PC-9 (cell line): ENCODE measurements at places on chromosomes 6 and 20. TPM values are rescaled to one million over a fixed set of nuclear protein-coding genes. Genes with fewer than 3 reads are reported as not detected.
A peak's percentile ranks its signal among the peaks of the same experiment; 100 is the strongest.

TENT5A gene
- total RNA-seq: 2.0 and 2.2 TPM in 2 replicates

SRC gene
- 56.8 and 58.4 TPM in 2 replicates for total RNA-seq

APCDD1L gene
- total RNA-seq: 2.4 and 3.0 TPM in 2 replicates

PHACTR1 gene
- total RNA-seq: not detected in 2 replicates

RAET1L gene
- 1.2 and 2.8 TPM in 2 replicates for total RNA-seq

MRAP2 gene
- not detected in 2 replicates for total RNA-seq

C20orf96 gene
- total RNA-seq: 20.7 and 25.7 TPM in 2 replicates

RNF217 gene
- total RNA-seq: 38.3 and 42.3 TPM in 2 replicates

TBXT gene
- not detected in 2 replicates for total RNA-seq

- H3K4me1 ChIP-seq: peaks cover 14% of the 10 kb centered on the region
- H3K27me3 ChIP-seq: no peaks in the 10 kb centered on the region
- H3K36me3 ChIP-seq: no peaks in the 10 kb centered on the region
- no peak overlapping the region for H3K4me3 ChIP-seq
Observed at GRCh38 chr6:72787391-72788031, 165.6 kb downstream of the KCNQ5 start.

DNA sequence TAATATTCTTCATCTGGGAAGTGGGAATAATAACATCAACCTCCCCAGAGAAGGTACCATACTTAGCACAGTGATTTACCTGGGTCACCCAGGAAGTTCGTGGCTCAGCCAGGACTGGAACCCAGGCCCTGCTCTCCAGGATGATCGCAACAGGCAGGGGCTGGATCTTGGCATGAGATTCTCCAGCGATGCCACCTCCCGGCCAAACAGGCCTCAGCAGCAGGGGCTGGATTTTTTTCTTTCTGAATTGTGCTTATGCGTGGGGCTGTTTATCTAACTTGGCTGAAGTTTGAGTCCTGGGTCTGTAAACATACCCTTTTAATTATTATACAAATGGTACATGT is 129.5 kb upstream of the PTPN1 start:
- no peak overlapping the region for H3K27ac ChIP-seq
- no peaks in the 10 kb centered on the region for H3K36me3 ChIP-seq
- peaks cover 44% of the 10 kb centered on the region for H3K4me1 ChIP-seq
- H3K4me3 ChIP-seq: no peak overlapping the region

DNA sequence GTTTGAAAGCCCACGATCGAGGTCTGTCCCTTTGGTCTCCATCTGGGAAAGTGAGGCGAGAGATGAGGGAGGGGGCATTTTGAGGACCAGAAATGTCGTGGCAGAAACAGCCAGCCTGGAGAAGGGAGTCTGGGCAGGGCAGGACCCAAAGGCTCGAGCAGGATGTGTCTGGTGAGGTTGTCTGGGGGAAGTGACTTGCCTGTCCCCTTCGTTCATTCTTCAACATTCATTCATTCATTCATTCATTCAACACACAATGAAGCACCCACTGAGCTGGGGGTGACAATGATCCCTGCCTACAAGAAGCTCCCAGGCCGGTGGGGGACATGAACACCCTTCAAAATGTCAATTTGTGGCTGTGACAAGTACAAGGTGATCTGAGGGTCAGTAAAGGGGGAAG is 80.5 kb downstream of the CEBPB start:
- no peak overlapping the region for H3K27ac ChIP-seq
- H3K4me3 ChIP-seq: no peak overlapping the region
- no peaks in the 10 kb centered on the region for H3K27me3 ChIP-seq
- H3K4me1 ChIP-seq: peaks cover 40% of the 10 kb centered on the region

GRCh38 chr6:139987091-139987490 is 612.6 kb upstream of the CITED2 start:
- peaks cover 19% of the 10 kb centered on the region for H3K4me1 ChIP-seq
- no peak overlapping the region for H3K27ac ChIP-seq
- no peak for DNase-seq
- H3K27me3 ChIP-seq: no peaks in the 10 kb centered on the region

- H3K4me1 ChIP-seq: no peaks in the 10 kb centered on the region
- no peak overlapping the region for H3K4me3 ChIP-seq
- H3K27me3 ChIP-seq: no peaks in the 10 kb centered on the region
- H3K36me3 ChIP-seq: no peaks in the 10 kb centered on the region
- no peak for DNase-seq
- no peak overlapping the region for H3K27ac ChIP-seq
Observed at GRCh38 chr20:40331807-40332560, 357.1 kb downstream of the MAFB start.

DNA sequence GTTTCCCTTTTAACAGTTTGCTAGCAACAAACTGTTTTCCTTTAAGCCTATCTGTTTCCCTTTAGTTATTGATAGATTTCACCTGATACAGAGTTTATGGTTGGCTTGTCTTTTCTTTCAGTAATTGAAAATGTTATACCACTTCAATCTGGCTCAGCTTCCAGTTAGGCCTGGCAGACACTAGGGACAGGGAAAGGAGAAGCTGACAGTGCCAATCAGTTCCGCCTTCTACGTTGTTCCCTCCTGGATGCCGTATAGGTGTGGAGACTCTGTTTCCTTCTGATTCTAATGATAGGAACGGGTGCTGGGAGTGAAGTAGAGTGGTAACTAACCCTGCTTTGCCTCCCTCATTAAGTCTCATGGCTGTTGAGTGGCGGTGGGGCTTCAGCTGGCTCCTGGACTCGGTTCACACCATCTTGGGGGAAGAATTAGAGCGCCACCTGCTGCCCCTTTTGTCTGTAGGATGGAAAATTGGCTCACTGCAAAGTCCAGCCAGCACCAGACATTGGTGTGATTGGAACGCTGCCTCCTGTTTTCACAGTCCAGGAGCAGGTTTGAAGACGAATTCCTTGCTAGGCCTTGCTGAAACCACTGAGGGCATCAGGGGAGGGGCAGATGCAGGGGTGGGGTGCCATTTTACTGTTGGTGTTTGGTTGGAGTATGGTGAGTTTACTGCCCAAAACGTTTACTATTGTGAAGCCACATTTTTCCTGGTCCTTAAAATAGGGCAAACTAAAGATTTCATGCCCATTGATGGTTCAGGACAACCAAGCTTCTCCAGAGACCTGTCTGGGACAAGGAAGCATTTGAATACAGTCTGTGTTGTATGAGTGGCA is 1729.5 kb downstream of the GRIK2 start:
- H3K27me3 ChIP-seq: no peaks in the 10 kb centered on the region
- H3K4me3 ChIP-seq: no peak overlapping the region
- no peaks in the 10 kb centered on the region for H3K36me3 ChIP-seq
- no peak overlapping the region for H3K27ac ChIP-seq

DNA sequence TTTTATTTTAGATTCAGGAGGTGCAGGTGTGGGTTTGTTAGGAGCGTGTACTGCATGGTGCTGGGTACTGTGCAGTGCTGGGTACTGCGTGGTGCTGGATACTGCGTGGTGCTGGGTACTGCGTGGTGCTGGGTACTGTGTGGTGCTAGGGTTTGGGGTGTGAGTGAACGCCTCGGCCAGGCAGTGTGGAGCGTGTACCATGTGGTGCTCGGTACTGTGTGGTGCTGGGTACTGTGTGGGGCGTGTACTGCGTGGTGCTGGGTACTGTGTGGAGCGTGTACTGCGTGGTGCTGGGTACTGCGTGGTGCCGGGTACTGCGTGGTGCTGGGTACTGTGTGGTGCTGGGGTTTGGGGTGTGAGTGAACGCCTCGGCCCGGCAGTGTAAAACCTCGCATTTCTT is 62.9 kb downstream of the WDR27 start:
- no peaks in the 10 kb centered on the region for H3K4me1 ChIP-seq
- H3K27me3 ChIP-seq: no peaks in the 10 kb centered on the region
- no peak overlapping the region for H3K4me3 ChIP-seq
- DNase-seq: no peak

DNA sequence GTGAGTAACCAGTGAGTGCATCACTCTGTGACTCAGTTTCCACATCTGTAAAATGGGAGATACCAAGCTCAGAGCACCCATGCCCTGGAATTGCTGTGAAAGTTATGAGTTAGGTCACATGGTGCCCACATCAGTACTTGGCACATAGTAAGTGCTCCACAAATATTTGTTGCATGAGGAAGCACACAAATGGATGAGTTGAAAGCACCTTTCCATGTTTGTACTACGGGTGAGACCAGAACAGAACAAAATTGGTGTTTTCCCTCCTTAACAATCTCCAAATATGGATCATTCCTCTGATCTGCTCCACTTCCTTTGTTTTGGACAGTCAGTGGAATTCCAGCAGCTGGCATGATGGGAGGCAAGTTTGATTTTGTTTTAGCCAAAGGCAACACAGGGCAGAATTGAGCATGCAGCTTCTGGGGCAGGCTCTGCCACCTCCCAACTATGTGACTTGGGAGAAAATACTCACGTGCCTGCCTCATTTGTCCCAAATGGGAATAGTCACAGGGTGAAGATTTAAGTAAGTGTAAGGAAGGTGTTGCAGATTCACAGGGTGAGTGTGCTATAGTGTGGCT is 503.7 kb upstream of the SULF2 start:
- H3K36me3 ChIP-seq: no peaks in the 10 kb centered on the region
- peaks cover 21% of the 10 kb centered on the region for H3K4me1 ChIP-seq
- no peak overlapping the region for H3K27ac ChIP-seq
- H3K4me3 ChIP-seq: no peak overlapping the region

- DNase-seq: no peak
- H3K4me1 ChIP-seq: no peaks in the 10 kb centered on the region
- H3K27me3 ChIP-seq: no peaks in the 10 kb centered on the region
- H3K36me3 ChIP-seq: no peaks in the 10 kb centered on the region
Observed at GRCh38 chr20:57412347-57413029, 21.3 kb downstream of the RBM38 start.

- no peaks in the 10 kb centered on the region for H3K4me1 ChIP-seq
- no peaks in the 10 kb centered on the region for H3K27me3 ChIP-seq
- no peak overlapping the region for H3K4me3 ChIP-seq
- H3K36me3 ChIP-seq: peaks cover 20% of the 10 kb centered on the region; the same call in 1 of the 2 replicates
Observed at GRCh38 chr20:1335961-1336698, 7.2 kb upstream of the SDCBP2 start.

DNA sequence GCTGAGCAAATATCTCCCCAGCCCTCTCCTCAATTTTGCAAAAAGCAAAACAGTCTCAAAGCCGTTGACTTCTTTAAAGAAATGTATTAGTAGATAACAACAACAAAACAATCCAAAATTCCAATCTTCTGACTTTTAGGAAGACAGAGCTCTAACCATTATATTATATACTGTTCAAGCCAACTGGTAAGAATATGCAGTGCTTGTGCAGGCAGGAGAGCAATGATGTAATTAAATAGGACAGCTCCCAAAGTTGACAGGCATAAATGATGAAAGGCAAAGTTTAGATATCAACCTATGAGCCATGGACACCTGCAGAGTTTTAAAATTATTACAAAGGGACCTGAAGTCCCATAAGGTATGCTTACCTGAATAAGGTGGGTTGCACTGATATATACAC is 16.6 kb upstream of the CEP85L start:
- H3K36me3 ChIP-seq: 0 out of 2 replicates have a peak, but pooled peaks cover 4% of the 10 kb centered on the region
- no peak overlapping the region for H3K27ac ChIP-seq
- no peaks in the 10 kb centered on the region for H3K27me3 ChIP-seq
- no peak for DNase-seq
- H3K4me3 ChIP-seq: no peak overlapping the region

DNA sequence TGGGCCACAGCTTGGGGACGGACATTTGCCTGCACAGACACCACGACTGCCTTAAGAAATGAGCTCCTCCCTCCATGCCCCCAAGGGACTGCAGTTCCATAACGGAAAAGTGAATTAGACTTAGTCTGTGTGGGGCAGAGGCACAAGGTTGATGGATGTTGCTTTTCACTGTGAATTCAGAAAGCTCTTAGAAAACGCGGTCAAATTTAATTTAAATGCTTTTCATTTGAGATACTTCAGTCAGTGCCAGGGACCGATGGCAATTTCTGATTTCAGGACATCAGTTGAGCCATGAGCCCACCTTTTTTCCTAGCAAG is 356.4 kb downstream of the KIF16B start:
- no peak for DNase-seq
- no peaks in the 10 kb centered on the region for H3K27me3 ChIP-seq
- H3K27ac ChIP-seq: no peak overlapping the region

DNA sequence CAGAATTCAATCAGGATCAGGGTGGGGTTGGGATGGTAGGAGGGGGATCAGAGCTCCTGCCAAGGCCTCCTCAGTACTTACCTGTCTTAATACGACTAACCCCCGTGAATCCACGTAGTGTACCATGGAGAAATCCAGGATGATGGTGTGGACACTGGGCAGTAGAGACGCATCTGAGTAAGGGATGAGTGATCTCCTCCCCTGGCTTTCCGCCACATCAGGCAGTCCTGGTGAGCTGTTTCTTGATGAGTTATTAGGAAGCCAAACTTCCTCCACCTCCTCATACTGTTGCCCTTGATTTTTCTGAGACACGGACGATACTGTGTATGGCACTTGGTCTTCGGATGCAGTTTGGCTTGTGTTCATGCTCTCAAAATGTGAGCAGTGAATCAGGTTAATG is 34.2 kb upstream of the SRPK1 start:
- no peak overlapping the region for H3K4me3 ChIP-seq
- 0 out of 2 replicates have a peak, but pooled peaks cover 9% of the 10 kb centered on the region for H3K4me1 ChIP-seq
- DNase-seq: no peak

GRCh38 chr20:63095718-63096654 is 89.2 kb upstream of the BHLHE23 start:
- H3K27ac ChIP-seq: no peak overlapping the region
- no peaks in the 10 kb centered on the region for H3K4me1 ChIP-seq
- peaks cover 88% of the 10 kb centered on the region for H3K27me3 ChIP-seq
- no peaks in the 10 kb centered on the region for H3K36me3 ChIP-seq
- peak; percentile 57 for DNase-seq

DNA sequence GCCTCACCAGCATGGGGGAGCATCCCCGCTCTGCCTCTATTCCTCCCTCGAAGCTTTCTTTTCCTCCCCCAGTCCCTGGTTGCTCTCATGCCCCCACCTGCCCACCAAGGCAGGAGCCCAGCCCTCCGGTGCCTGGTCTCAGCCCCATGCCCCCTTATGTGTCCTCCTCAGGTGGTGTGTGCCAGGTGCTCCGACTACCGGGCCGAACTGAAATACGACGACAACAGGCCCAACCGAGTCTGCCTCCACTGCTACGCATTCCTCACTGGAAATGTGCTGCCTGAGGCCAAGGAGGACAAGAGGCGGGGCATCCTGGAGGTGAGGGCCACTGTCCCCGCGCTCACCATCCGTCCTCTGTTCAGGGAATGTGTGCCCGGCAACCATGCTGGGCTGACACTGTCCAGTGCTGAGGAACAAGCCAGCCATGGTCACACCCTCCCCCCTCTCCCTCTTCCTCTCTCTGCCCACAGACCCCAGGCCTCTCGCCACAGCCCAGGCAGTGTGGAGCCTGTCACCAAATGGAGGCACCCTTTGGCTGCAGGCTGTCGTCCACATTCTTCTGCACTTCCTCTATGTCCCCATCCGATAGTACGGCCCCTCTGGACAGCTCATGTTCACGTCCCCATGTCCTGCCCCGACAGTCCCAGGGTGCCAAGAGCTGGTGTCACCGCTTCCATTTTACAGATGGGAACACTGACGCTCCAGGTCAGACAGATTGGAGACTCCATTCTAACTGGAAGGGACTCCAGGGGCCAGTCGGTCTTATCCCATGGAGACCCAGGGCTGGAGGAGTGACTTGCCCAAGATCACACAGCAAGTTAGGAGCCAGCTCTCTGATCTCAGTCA is 20.4 kb downstream of the FGD2 start:
- H3K27ac ChIP-seq: peak overlapping the region; percentile 100
- H3K4me1 ChIP-seq: peaks cover 56% of the 10 kb centered on the region
- no peaks in the 10 kb centered on the region for H3K27me3 ChIP-seq
- DNase-seq: no peak
- H3K36me3 ChIP-seq: no peaks in the 10 kb centered on the region
- no peak overlapping the region for H3K4me3 ChIP-seq
